ENCODE measurements at places on chromosomes 16 and 17.

DNA sequence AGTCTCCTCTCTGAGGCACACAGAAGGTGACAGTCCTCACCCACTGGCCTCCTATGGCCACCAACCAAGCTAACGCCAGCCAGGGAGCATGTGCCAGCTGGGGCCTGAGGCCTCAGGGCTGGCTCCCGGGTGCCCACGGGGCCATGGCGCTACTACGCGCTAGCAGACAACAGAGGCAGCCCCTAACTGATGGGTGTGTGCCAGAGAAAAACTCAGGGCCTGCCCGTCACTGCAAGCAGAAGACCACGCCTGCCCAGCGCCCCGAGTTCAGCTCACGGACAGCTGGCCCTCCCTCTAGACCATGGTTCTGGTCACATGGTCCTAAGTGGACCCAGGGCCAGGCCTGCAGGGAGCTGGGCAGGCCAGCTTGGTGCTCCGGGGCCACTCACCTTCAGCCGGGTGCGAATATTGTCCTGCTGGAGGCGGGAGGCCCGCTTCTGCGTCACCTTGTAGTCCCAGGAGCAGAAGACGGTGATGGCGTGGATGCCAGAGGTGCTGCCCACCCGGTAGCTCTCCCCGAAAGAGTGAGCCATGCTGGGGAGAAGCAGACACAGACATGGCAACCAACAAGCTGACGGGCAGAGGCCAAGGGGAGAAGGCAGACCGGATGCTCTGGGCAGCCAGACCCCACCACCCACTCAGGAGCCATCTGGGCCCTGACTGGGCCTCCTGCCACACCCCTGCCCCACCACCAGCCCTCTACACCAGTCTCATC is 6.2 kb downstream of the TMC6 start:
- no peak for DNase-seq

DNA sequence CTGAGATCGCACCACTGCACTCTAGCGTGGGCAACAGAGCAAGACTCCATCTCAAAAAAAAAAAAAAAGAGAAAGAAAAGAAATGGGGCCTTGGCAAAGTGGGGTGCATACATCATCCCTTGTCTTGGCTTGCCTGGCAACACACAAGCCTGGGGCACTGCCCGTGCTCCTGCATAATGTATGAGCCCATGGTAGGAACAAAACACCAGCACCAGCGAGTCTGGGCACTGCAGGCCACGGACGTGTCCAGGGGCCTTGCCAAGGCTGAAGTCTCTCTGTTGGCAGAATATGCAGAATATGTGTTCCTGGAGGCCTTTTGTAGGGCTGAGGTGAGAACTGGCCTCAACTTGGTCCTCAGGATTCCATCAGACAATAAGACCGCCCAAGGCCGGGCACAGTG is 15.7 kb upstream of the ALDOA start:
- DNase-seq: no peak

DNA sequence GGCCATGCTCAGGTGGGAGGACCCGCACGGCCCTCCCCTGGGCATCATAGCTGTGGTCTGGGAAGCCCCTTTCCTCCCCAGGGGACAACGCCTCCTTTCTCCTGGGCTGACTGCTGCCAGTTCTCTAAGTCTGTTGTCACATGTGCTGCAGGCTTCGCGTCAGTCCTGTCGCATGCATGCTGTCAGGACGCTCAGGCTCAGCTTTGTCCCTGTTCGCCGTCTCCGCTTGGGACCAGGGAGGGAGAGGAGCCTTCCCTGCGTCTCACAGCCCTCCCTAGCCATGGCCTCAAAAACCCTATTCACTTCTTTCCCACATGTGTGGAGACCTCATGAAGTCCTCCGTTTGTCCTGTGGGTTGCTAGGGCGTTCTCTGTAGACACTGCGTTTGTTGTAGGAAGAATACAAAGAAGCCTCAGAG is 21.4 kb downstream of the LDHD start:
- no peak for DNase-seq

- DNase-seq: no peak
Observed at GRCh38 chr17:63309021-63309420, 137.1 kb downstream of the CYB561 start.

GRCh38 chr17:27647765-27648164 is 16.8 kb downstream of the LGALS9 start:
- no peak for DNase-seq

DNA sequence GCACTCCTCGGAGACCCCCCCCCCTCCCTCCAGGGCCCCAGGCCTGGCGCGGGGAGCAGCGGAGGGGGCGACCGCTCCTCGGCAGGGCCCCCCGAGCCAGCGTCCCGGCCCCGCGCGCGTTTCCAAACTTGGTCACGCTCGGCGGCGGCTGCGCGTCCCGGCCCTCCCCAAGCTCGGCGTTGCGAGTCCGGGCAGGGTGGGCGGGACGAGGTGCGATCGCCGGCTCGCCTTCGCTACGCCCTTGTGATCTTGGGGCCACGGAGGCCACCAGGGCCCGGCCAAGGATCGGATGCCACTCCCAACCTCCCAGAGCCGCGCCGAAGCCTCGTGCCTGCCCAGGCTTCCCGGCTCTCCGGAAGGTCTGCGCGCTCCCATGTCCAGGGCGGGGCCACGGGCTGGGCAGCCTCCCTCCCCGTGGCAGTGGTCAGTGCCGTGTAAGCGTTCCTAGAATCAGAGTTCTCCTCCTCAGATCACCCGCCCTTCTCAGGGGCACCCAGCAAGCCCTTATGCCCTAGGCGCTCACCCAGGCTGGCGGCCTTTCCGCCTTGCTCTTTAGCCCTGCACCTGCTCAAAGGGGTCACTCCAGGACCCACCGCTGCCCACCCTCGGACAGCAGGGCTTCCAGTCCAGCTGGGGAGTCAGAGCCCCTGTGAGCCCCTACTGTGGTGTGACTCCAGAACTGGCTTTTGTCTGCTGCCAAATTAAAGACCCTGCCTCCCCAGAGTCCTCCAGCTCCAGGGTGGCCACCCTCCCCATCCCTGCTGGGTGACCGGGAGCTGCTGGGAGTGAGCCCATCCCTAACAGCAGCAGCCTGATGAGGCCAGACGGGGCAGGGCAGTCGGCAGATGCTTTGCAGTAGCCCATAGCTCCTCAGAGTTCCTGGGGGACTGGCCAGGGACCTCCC is 12.2 kb upstream of the MRPS23 start:
- DNase-seq: no peak

GRCh38 chr17:72294487-72294893 is 173.7 kb downstream of the SOX9 start:
- no peak for DNase-seq

DNA sequence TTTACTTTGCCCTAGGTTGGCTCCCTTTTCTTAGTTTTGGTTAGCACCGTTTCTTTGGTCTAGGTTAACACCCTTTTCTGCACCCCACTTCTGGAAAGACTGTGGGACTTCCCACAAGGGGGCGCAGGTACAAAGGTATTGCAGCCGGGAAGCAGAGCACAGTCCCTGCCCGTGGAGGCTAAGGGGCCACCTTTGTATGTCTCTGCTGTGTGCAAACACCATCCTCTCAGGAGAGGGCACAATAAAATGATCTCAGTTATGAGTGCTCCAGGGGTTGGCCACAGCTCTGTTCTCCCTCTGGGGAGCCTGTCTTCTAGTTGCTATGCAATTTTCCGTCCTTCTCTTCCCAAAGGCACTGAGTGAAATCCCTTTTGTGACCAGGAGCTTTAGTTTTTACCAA is 28.4 kb upstream of the TMC5 start:
- DNase-seq: no peak

GRCh38 chr17:30996486-30996885 is 25.6 kb downstream of the RNF135 start:
- no peak for DNase-seq

GRCh38 chr16:77882358-77882757 is 94.0 kb downstream of the VAT1L start:
- DNase-seq: no peak

- DNase-seq: no peak
Observed at GRCh38 chr16:15847611-15848175, 9.1 kb downstream of the MYH11 start.

DNA sequence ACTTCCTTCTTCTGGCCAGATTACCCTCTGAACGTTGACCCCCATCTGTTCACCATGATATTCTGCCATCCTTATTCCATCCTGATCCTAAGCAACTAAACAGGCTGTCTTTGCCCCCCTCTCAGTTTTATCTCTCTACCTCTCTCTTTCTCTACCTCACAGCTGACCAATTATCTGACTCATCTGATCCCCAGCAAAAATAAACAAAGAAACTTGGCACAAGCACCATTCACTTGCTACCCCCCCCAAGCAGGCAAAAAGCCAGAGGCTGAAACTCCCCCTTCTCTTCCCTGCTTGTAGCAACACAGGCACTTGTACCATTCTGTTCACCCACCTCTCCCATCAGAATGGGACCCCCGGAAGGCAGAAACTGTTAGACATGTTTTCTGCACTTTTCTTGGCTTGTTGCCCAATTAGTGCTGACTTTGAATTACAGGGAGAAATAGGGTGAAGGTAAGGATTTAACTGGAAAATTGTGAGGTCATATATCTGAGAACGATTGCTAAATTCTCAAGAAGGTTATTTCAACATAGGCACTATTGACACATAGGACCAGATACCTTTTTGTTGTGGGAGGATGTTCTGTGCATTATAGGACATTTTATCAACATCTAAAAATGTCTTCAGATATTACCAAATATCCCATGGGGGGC is 163.2 kb downstream of the TOX3 start:
- no peak for DNase-seq

DNA sequence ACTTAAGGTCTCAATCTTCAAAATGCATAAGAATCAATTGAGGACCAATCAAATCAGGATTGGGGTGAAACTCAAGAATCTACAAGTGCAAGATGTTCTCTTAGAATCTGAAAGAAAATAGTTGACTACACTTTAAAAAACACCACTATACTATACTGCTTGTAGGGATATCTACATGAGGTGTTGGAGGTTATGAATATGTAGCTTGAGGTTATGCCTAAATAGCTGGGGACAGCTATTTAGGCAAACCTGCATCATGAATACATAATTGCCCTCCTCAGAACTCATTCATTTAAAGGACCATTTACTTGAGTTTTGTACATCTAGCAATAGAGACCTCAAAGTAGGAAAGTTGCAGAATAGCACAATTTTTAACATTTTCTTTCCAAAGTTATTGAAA is 40.1 kb downstream of the KCNJ16 start:
- DNase-seq: no peak

- DNase-seq: no peak
Observed at GRCh38 chr17:58245428-58246103, 7.2 kb downstream of the LPO start.

All from coronary artery (tissue), 2 donors.